NCI-H446 treated with DMSO at 0.1 percent for 48 hours (cell line): ENCODE measurements at places on chromosomes 5 and 9.

DNA sequence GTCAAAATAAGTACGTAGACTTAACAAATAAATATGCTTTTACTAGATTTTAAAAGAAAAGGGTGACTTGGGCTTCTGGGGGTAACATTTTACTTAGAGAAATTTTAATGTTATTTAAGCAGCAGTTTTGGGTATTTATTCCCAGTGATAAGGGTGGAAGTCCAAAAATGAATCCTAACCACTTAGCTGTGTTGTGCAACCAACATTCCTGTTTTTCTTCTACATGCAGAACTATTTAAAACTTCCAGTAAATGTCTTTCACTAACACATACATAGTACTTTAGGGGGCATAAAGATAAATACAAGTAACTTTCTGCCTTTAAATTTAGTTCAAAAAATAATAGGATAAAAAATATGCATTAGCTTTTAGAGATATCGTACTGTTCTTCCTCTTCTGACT, 436.7 kb downstream of the CTNND2 start:
- no peak for DNase-seq

- no peak for DNase-seq
Observed at GRCh38 chr5:114471529-114471928, 109.7 kb downstream of the KCNN2 start.

- no peak for DNase-seq
Observed at GRCh38 chr5:150624334-150625163, 15.9 kb upstream of the SYNPO start.

GRCh38 chr5:80754900-80755299, 100.1 kb upstream of the DHFR start:
- no peak for DNase-seq

- no peak for DNase-seq
Observed at GRCh38 chr9:120351106-120351505, 228.9 kb downstream of the CDK5RAP2 start.

- DNase-seq = no peak
Observed at GRCh38 chr5:67858471-67859031, 357.0 kb upstream of the PIK3R1 start.

GRCh38 chr9:116795821-116796220, 108.7 kb downstream of the TRIM32 start:
- no peak for DNase-seq

GRCh38 chr5:175576096-175576495, 81.8 kb upstream of the HRH2 start:
- no peak for DNase-seq

- DNase-seq = no peak
Observed at GRCh38 chr5:181099602-181100086, 31.3 kb downstream of the OR2V1 start.
